ENCODE measurements at places on chromosomes 16 and 17.

DNA sequence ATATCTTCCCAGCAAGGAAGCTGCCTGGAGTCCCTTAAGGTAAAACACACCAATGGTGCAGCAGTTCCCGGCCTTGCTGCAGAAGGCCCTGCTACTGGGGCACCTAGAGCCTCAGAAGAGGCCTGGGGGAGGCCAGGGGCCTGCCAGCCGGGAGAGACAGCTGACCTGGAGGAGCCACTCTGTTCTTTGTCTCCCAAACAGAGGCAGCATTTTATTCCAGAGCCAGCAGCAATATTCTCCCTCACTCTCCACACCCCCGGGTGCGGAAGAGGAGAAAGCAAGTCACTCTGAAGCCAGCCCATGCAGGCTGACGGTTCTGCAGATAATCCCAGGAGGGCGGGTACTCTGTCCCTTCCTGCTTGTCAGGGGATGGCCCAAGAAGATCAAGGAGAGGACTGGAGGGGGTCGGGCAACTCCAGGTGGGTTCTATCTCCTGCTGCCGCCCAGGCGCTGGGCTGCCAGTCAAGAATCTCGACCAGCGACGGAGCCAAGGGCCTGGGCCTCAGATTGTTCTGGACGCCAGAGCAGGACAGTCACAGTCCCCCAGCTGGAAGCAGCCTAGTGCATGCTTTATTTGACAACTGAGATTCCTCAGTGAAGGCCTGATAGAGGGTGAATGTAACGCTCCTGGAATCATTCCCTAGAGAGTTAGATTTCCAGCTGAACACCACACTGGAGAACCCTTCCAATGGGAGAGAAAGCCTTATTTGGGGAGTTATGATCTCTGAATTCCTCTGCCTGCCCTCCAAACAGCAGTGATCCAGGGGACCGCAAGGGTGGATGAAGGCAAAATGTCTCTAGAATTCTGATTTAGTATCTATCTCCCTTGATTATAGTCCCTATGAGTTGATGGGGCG, 1.1 kb upstream of the KIFC3 start:
- DNase-seq = no peak

DNA sequence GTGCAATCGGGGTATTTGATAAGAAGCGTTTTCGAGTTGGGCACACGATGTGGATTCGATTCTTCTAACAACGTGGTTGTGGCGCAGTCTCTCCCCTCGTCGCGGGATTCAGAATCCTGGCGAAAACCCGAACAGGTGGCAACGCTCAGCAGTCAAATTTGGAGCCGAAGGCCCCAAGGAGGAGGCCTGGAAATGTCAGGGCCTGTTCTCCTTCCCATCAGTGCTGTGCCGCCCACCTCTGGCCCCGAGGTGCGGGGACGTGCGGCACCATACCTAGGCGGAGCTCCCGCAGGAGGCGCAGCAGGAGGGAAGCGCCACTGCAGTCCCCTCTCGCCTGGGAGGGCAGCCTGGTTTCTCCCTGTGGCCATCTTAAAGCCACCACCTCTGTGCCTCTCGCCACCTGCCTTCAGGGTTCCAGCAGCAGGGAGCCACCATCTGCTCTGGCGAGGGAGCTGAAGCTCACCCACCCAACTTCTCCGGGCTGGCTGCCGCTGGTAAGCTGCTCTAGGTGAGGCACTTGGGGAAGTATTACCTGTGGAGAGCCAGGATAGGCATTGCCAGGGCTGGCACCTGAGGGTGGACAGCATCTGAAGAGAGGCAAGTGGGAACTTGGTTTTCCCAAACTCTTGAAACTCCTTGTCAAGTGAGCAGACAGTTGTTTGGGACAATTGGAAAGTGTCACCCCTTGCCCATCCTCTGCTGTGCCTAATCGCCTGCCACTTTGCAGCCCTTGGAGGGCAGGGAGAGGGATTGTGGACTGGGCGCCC, 2.6 kb upstream of the AATF start:
- DNase-seq = no peak

GRCh38 chr17:82528484-82529265, 9.1 kb downstream of the FOXK2 start:
- peak; percentile 45 for DNase-seq

DNA sequence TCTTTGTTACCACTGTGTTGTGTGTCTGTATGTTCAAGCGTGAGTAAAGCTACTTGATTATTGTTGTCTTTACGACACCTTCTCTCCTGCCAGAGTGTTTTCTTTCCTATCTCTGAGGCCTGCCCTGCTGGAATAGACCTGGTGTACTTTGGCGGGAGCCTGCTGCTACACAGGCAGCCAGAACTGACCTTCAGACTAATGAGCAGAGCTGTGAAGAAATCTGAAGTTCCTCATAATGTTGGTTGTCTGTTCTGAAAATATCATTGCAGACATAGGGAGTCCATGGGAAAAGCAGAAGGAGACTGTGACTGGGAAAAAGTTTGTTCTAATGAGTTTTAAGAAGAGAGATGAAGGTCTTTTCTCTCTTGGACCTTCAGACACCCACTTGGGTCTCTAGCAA, 9.8 kb downstream of the RHOT1 start:
- no peak for DNase-seq

DNA sequence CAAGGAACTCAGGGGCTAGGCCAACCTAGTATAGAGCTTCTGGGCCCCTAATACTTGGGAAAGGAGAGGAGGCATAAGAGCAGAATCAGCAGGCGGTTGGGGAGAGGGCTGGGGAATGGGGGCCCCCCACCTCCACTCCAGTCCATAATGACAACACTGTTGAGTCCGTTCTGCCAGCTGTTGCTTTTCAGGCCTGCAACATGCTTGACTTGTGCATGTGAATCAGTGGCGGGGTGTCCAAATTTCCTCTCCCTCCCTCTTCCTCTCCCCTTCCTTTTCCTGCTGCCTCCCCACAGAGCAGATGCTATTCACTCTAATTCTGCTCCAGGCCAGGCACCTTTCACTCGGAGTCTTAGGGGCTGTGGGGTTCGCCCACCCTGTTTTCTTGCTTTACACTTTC, 31.7 kb downstream of the SGSM2 start:
- no peak for DNase-seq

DNA sequence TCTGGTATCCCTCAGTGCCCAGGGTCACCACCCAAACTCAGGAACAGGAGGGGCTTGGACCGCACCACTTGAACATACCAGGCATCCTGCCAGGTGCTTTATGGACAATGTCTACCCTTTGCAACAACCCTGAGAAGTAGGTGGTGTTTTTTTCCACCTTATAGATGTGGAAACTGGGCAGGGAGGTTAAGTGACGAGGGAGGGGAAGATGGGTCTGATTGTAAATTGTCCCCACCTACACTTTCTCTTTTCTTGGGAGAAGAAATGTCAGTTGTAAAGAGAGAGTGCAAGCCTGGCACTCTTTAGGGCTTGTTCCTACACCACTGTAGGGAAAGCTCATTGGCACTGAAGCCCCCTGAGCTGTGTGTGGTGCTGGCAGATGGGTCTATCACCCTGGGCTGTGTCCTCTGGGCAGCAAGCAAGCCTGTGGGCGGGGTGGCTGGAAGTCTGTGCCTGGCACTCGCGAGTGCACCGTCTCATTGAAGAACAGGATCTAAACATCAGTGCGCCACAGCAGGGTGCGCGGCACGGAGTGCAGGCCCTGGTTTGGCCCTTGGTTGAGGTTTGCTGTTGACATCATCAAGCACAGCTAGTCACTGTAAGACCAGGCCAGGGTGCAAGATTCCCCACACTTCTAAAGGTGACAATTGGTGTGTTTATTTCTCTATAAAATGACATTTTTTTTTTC, 15.1 kb downstream of the NOD2 start:
- DNase-seq = no peak

DNA sequence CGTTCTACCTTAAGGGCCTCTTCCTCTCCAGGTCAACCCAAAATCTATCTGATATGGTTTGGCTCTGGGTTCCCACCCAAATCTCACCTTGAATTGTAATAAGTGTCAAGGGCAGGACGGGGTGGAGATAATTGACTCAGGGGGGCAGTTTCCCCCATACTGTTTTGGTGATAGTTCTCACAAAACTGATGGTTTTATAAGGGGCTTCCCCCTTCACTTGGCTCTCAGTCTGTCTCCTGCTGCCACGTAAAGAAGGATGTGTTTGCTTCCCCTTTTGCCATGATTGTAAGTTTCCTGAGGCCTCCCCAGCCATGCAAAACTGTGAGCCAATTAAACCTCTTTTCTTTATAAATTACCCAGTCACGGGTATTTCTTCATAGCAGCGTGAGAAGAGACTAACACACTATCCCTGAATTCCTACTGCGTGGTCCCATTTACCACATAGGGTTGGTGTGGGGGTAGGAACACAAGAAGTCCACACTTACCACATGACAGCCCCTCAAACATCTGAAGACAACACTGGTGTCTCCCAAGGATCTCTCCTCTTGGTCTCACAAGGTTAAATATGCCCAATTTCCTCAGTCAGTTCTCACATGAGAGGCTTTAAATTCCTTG, 8.2 kb downstream of the COTL1 start:
- peak; percentile 28 for DNase-seq

- DNase-seq = no peak
Observed at GRCh38 chr17:3002538-3003295, 60.7 kb downstream of the OR1D5 start.

DNA sequence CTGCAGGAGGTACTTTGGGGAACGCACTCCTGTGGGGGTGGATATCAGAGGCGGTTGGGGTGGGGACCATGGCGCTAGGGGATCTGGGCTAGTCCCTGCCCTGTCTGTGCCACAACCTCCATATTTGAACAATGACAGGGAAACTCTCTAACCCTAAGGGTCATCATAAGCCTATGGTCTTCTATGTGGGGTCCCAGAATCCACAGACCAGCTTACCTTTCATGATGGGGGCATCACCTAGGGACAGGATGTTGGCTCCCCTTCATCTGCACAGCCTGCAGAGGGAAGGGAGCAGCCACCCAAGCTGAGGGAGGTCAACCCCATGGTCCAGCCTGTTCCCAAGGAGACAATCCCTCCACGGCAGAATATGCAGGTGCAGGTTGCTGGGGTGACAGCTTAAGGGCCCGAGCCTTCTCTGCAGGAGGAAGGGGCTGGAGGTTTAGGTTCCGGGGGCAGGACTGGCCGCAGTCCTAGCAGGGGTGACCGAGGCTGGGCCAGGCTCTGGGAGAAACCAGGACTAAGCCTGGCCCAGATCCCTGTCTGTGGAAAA, 1.7 kb downstream of the ORAI3 start:
- no peak for DNase-seq

DNA sequence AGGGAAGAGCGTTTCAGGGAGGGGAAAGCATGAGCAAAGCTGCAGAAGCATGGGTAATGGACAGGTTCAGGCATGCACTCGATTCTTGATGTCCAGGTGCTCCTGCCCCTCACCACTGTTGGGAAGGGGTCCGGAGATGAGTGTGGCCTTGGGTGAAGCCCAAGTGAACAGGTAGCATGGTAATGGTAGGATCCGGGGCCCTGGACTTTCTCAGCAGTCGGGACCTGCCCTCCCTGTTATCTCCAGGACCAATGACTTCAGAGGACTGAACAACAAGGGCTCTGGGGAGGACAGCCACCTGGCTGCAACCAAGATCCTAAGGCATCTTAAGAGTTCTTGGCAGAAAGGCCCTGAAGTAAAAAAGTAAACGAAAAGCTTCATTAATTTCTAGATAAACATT, 306.8 kb downstream of the CPPED1 start:
- DNase-seq = no peak

DNA sequence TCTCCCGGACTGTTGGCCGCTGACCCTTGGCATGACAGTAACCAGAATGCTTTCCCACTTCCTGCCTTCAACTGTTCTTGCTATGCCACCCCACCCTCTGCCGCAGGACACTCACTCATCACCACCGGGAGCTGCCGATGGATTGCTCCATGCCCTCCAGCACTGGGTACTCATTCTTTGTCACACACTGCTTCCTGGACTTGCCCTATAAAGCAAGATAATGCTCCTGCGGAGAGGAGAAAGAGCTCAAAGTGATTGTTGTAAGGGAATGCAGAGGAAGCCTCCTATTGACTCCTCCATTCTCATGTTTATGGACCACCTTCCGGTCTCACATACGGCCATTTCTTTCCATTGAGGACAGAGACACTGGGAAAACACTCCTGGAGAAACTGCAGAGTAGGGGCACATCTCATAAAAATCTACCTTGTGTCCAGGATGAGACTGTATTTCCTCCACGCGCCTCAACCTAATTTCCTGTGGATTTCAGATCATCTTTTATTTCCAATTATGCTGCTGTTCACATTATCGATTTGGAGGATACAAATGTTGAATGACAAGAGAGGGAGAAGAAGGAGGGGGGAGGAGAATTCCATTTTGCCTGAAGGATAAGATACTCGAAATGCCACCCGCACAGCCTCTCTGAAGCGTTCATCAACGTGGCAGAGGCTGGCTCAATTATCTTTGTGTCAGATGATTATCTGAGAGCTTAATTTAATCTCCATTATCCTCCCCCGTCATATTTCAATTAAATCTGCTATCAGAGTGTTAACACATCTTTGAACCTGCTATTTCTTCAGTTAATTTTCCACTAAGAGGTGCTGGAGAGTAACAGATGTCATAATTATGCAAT, 486.1 kb upstream of the SALL1 start:
- DNase-seq = no peak

DNA sequence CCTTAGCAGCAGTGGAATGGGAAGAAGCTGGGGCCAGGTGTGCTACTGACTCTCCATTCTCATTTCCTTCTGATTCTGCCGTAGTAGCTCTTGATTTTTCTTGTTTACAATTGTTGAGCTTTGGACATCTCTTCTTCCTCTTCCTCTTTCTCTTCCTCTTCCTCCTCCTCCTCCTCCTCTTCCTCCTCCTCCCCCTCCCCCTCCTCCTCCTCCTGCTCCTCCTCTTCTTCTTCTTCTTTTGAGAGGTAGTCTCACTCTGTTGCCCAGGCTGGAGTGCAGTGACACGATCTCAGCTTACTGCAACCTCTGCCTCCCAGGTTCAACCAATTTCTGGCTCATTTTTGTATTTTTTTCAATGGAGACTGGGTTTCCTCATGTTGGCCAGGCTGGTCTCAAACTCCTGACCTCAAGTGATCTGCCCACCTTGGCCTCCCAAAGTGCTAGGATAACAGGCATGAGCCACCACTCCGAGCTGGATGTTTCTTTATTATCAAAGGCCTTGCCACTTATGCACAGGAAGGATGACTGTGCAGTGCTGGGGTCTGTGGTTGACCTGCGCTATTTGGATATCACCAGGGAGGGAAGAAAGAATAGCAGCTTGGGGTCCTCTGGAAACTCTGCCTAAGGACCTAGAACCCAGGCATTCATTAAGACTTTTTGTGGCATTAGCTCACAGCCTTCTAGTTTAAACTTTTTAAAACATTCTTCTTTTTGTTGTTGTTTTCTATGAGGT, 127.8 kb upstream of the KCNJ16 start:
- DNase-seq = no peak

- DNase-seq = no peak
Observed at GRCh38 chr17:80374732-80375585, 40.0 kb upstream of the ENDOV start.

GRCh38 chr16:87140211-87141200, 176.7 kb downstream of the C16orf95 start:
- no peak for DNase-seq
